ENCODE measurements at places on chromosomes 5 and 9.

DNA sequence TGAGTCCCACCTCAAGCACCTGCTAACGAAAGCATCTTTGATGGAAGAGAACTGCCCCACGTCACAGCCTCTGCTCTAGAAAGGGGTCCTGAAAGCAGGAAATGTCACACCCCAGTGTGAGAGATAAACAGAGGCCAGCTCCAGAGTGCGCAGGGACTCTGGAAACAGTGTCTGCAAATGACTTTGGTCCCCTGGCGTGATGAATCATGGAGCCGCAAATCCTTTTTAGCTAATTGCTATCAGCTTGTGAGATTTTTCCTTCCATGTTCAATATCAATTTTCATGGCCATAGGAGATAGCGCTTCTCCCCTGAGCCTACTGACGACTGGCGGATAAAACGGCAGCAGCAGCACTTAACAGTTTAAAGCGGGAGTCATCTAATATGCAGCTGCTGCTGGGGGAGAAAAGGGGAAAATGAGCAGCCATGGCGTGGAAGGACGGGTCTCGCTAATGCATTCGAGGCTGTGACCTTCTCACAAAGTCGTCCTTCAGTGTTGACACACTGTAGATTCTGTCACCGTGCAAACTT, 209.6 kb upstream of the IRX1 start:
- no peak for DNase-seq

DNA sequence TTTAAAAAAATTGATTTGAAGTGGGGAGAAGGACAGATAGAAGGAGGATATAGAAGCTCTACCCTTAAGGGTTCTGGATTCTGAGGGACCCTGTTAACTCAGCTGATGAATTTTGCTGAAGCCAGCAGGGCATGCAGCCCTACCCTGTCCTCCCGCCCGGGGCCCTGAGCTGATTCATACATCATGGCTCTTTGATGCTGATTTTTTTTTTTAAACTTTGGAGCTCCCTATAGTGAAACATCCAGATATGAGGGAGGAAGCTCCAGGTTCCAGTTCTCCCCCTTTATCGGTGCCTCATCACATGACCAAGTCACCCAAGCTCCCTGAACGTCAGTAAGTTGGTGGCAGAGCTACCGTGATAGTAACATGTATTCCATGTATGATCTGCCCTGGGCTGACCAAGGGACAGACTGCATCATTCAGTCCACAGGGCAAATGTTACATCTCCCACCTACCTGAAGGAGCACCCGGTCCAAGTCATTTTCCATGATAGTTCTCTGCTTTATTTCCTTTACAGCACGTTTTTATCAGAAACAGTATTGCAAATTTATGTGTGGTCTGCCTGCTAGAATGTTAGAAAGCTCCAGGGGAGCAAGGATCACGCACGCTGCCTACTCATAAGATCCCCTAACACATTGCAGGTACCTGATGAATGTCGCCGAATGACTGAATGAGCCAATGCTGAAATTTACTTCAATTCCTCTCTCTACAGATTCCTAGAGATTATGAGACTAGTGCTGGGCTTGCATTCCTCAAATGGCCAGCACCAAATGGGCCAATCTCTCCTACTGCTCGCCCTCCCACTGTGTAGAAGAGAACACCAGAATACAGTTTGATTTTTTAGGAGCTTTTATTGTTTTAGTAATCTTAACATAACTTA, 25.9 kb downstream of the SPARC start:
- DNase-seq = no peak

GRCh38 chr5:164422400-164422799, 917.0 kb downstream of the MAT2B start:
- DNase-seq = no peak

DNA sequence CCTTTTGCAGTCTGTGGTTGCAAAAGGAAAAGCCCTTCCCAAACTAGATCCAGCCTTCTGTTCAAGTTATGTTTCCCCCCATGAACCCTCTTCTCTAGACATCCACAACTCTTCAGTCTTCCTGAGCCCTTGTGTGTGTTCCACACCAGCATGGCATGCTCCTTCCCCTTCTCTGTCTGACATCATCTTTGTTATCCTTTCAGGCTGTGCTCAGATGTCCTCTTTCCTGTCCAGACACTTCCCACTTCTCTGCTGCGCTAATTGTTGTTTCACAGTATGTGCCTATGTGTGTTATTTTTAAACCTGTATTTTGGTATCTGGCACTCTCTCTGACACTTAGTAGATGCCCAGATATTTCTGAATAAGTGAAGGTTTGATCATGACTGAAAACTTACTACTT, 38.2 kb downstream of the FOCAD start:
- no peak for DNase-seq

DNA sequence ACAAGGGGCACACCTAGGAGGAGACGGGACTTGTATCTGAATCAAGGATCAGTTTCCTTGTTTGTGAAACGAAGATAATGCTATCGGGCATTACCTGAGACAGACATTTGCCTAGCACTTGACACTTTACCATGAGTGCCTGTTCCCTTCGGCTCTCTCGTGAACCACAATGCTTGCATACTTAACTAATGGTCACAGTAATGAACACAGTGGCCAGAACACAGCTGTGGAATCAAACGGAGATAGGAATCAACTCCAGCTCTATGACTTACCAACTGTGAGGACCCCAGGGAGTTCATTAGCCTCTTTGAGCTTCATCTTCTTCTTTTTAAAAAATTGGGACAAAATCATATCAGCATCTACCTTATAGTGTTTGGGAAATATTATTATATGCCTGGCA, 207.8 kb downstream of the DRD1 start:
- DNase-seq = no peak

Data from stimulated activated CD8-positive, alpha-beta memory T cell treated with anti-CD3 and anti-CD28 coated beads, Interleukin-15, amount 100 ng/mL, for 1 hour (primary cell).